ENCODE measurements at places on chromosomes 1 and 21.

DNA sequence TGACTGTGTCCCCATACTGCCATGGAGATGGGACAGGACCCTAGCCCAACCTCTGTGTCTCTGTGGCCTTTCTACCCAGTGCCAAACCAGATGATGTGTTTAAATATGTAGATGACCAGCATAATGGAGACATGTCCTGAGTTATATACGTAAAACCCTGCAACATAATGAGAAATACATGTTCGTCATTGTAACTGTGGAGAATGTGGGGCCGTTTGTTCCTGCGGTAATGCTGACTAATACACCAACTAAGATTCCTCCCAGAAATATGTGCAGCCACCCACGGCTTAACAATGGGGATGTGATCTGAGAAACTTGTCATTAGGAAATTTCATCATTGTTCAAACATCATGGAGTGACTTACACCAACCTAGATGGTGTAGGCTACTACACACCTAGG is 71.7 kb upstream of the SIM2 start:
- DNase-seq, result no peak

- no peak for DNase-seq
Observed at GRCh38 chr1:204468206-204468605, 26.4 kb downstream of the PIK3C2B start.

- no peak for DNase-seq
Observed at GRCh38 chr1:220754212-220754917, 6.2 kb downstream of the MTARC2 start.

DNA sequence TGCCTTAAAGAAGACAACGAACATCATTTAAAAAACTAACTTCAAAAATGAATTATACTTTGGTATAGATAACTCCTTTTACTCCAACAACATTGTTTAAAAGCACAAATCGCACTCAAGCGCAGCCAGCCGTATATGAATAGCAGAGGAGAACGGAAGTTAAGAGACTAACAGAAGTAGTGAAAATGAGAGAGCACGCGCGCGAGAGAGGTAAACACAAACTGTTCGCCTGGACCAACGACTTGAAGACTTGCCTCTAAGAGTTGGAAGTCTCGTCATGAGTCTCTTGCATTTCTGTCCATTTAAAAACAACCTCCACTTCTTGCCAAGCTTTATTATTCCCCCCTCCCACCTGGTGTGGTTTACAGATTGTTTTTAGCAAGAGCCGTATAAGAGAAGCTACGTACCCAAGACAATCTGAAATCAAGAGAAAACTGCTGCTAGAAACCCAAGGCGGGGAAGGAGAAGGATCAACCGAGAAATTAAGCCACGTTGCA is 479 bp downstream of the SELENOF start:
- DNase-seq, result peak; percentile 85

DNA sequence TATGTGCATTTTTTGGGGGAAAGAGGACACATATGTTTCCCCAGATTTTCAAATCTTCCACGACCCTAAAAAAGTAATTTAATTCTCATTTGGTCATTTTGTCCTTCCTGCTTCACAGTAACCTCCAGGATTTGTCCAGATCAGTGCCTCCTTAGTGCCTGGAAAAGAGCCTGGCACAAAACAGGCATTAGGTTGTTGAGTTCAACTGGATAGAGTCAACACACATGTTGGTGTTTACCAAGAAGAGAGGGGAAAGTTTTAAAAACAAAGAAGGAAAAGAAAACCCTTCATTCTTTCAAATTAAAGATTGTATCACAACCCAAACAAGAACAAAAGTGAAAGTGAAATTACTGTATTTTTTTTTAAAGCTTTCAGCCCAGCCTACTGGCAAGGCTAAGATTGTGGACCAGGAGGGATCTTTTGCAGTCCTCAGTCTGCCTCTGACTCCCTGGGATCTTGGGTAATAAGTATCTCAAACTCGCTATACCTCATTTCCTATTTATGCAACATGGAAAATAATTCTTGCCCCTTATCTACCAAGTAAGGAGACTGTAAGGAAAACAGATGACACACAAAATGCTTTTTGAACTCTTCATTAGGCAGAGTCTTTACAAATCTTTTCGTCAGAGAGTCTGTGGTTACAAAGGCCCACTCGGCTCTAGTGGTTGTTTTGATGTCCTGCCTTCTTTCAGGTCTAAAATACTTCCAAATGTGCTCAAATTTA is 57.8 kb downstream of the ZNF281 start:
- no peak for DNase-seq

DNA sequence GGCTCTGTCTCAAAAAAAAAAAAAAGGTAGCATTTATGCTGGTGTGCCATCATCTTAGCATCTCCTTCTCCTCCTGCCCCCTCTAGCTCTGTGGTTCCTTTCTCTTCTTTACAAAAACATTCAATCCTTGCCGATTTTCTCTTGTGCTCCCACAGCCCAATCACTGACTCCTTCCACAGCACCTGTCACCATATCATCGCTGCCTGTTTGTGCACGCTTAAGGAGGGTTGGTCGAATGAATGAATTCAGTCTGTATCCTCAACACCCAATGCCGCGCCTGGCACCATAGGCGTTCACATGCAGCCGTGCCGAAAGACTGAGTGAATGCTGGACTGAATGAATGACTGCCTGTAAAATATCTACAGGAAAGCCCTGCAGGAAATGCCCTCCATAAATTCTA is 7.9 kb downstream of the RNU5D-1 start:
- peak; percentile 74 for DNase-seq
